ENCODE measurements at places on chromosomes 5 and 9.

- DNase-seq = no peak
Observed at GRCh38 chr5:123164054-123164453, 75.0 kb downstream of the PRDM6 start.

DNA sequence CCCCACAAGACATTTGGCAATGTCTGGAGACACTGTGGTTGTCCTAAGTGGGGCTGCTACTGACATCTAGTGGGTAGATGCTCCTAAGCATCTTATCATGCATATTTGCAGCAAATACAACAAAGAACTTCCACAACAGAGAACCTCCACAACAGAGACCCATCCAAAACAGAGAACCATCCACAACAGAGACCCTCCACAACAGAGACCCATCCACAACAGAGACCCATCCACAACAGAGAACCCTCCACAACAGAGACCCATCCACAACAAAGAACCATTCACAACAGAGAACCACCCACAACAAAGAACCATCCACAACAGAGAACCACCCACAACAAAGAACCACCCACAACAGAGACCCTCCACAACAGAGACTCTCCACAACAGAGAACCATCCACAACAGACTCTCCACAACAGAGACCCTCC, 32.8 kb downstream of the ARPC5L start:
- no peak for DNase-seq

GRCh38 chr9:127444921-127445850, 6.0 kb downstream of the RPL12 start:
- no peak for DNase-seq

GRCh38 chr5:22751536-22751935, 101.6 kb downstream of the CDH12 start:
- no peak for DNase-seq

GRCh38 chr9:119963258-119963797, 594.1 kb upstream of the BRINP1 start:
- no peak for DNase-seq

Data from HuH-7.5 (cell line).